NCI-H510A (cell line): ENCODE measurements at places on chromosomes 3 and 15.

GRCh38 chr3:79896086-79896485 is 128.3 kb upstream of the ROBO1 start:
- DNase-seq: no peak

- no peak for DNase-seq
These were observed 77.5 kb upstream of the FBN1 start for GRCh38 chr15:48722764-48723661.

- no peak for DNase-seq
These were observed 759 bp upstream of the ARID3B start for GRCh38 chr15:74540161-74540760.

DNA sequence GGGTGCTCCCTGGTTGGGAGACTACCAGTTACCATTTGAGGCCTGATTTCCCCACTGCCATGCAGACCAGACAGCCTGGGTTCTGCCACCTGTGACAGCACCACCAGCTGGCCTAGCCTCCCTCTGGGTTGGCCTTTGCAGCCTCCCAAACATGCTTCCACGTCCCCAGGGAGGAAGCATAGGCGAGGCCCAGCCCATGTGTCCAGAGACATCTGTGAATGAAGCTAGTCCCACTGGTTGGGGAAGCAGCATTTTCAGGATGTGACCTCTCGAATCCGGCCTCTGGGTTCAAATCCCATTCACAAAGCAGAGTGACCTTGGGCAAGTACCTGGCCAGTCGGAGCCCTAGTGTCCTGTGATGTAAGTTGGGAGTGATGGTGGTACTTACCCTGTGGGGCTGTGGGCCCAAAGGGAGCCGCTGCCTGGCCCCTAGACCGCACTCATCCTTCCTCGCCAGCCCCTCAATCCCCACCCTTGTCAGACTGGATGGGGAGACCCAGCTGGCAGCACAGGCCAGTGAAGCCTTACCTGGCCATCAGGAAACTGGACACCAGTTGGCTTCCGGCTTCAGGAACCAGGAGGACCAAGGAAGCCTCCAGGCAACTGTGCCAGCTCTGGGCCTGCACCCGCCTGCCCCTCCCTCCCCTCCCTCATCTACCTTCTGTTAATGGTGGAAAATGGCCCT is 6.0 kb downstream of the KLF15 start:
- no peak for DNase-seq

GRCh38 chr3:13207975-13208705 is 134.9 kb upstream of the IQSEC1 start:
- no peak for DNase-seq

DNA sequence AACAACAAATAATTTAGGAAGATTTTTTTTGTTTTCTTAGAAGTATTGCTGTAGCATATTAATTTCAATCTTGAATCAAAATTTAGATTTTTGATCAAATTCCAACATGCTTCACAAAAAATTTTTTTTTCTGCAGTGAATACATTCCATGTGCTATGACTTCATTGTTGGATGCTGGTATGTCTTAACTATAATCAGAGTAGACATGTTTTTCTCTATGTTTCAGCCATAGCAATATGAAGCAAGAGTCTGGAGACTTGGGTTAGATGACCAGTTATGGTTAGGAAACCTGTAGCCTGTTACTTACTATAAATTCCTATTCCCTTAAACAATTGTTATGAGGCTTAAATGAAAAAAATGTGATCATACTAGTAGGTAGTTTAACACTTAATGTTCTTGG is 176.1 kb upstream of the CHL1 start:
- no peak for DNase-seq

- no peak for DNase-seq
These were observed 29.3 kb downstream of the KNL1 start for GRCh38 chr15:40623361-40623760.

GRCh38 chr15:43469867-43470266 is 23.1 kb downstream of the TP53BP1 start:
- no peak for DNase-seq

DNA sequence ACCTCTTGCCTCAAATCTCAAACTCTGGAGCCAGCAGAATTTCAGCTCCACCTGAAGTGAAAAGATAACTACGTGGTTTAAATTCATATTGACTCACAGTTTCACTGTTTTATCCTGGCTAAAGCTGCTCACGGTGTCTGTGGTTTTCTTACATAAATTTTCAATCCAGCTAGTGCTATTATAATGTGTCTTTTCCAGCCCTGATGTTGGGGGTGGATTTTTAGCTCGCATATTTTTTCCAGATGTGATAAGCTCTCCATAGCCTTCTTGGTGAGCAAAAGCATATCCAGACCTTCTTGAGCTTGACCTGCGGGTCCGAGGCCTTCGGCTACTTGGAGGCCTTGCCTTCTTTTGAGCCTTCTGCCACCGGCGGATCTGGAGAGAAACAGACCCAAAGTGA is 239.3 kb downstream of the DTWD1 start:
- no peak for DNase-seq

DNA sequence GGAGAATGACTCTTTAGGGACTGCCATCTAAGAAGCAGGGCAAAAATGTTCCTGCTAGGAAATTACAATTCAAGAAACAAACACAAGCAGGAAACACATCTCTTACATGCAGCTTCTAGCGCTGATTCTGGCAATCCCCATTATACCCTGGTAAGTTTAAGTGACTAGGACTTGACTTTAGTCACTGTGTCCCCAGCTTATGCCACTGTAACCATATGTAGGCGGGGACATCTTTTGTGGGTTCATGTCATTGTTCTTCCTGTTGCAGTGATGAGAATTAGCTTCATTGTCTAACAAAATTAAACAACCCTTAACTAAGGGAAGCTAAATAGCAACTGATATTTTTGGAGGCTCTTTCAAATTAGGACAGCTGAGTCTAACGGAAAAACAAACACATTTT is 17.9 kb upstream of the FAM81A start:
- no peak for DNase-seq

DNA sequence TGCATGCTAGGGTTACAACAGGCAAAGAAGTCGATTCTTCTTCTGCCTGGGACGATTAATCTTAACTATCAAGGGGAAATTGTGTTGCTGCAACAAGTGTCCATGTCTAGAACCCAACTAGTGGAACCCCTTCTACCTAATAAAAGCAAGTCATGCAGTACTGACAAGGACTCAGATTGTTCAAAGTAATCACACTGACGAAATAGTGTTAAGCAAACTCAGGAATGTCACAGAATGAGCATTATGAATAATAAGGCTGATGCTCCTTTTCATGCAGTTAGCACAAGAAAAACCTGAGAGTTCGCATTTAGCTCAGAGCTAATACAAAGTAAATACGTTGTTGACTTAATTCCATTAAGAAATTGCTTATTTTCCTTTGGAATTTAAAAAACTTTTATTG is 47.5 kb upstream of the TRIM42 start:
- no peak for DNase-seq

GRCh38 chr3:157618075-157618760 is 115.0 kb upstream of the VEPH1 start:
- DNase-seq: no peak

- DNase-seq: no peak
These were observed 2.3 kb upstream of the SHC4 start for GRCh38 chr15:48965972-48966371.

DNA sequence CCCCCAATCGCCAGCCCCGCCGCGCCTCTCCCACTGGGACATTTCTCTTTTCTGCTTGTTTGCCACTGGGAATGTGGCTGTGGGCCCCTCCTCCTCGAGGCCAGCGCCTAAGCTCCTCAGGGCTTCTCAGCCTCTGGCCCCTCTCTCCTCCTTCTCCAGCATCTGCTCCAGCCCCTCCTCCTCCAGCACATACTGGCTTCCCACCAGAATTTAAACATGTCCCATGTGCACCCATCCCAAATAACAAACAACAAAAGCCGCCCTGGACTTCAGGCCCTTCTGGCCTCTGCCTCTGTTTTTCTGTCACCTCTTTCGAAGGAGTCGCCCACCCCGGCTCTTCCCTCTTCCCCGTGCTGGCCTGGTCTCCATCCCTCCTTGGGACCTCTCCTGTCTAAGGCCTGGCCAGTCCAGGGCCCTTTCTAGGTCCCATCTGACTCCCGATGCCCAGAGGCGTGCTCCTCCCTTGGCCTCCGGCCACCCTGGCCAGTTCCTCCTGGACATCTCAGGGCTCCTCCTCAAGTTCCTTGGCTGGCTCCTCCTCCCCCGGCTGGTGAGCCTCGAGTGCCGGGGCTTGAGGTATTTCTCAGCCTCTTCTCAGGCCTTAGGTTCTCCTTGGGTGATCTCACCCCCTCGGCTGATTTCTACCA is 94.6 kb upstream of the SLC6A6 start:
- no peak for DNase-seq

DNA sequence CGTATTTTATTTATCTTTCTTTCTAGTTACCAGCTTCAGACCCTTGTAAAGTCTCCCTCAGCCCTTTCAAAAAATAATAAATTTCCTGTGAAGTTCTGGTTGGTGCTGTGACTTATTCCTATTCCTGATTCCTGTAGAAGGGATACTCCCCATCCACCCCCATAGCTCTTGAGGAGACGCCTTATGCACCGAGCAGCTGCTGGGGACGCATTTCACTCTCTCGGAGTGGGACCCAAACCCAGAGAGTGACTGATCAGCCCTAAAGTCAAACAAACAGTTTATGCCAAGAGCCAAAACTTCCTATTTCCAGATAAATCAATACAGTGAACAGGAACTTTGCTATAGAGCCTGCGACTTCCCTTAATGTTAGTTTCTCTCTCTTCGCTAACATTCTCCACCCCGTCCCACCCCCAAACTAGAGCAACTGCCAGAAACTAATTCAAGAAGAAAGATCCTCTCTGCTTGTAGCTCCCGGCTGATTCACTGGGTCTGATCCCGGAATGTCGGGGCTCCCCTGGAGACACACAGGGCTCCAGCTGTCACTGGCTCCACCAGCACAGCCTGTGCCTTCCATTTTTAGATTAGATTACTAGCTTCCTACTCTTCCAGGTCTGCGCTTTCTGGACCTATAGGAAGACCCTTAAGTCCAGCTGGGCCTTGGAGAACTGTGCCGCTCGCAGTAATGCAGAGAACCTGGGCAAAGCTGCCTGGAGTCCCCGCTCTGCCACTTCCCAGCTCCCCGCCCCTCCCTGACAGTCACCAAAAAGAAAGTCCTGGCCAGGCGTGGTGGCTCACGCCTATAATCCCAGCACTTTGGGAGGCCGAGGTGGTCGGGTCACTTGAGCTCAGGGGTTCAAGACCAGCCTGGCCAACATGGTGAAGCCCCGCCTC is 45.2 kb downstream of the KLHL25 start:
- no peak for DNase-seq

DNA sequence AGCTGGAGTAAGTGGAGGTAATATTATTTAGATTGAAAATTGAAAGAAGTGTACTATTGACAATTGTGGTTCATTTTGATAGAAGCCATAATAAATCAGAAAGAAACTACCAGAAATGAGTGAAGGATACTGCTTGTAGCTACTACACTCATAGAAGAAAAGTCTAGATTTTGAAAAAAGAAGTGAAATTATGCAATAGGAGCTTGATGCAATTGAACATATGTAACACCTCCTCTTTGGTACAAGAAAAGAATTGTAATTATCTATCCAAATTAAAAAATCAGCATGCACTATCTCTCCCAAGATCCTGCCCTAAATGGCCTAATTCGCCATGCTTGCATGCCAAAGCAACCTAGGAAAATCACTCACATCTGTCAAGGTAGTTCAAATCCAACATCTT is 51.1 kb upstream of the CD200R1L start:
- no peak for DNase-seq

DNA sequence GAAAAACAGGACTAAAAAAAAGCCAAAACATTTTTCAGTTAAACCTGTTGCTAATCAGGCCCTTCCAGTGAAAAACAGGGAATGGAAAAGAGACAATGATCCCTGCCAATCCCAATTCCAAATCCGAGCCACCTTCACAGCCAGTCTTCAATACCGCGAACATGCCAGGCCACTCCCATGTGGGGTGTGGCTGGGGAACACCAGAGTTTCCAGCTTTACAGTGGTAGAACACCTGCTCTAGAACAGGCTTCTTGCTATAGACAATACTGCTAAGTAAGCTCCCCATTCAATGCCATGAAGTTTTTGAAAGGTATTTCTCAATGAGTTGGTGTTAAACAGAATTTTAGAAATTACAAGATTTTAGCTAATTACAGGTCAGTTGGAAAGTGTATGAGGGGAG is 228.3 kb downstream of the ATP8B4 start:
- DNase-seq: no peak

- no peak for DNase-seq
These were observed 147.8 kb downstream of the SHOX2 start for GRCh38 chr3:157958457-157958856.

- no peak for DNase-seq
These were observed 318.5 kb downstream of the ZNF621 start for GRCh38 chr3:40843208-40843624.

DNA sequence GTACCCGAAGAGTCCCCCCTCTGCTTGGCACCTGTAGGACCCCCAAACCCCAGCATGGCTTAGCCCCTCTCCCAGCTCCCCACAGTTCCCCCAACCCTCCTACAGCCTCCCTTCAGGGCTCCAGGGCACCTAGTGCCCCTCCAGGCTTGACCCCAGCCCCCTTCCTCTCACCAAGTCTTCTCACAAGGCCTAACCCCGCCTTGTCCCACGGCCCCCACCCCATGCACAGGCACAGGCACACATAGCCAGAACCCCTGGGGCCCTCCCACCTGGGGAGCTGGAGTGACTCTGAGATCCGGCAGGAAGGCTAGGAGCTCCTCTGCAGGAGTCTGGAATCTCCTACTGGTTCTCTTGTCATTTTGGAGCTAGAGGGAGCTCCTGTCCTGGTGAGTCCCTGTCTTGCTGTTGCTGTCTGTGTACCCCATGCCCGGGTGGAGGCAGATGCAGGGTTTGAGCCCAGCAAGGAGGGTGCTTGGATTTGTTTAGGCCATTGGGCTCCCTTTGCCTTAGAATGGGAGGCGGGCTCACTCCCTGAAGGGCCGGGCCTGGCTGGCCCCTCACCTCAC is 39.6 kb downstream of the KLF13 start:
- no peak for DNase-seq

DNA sequence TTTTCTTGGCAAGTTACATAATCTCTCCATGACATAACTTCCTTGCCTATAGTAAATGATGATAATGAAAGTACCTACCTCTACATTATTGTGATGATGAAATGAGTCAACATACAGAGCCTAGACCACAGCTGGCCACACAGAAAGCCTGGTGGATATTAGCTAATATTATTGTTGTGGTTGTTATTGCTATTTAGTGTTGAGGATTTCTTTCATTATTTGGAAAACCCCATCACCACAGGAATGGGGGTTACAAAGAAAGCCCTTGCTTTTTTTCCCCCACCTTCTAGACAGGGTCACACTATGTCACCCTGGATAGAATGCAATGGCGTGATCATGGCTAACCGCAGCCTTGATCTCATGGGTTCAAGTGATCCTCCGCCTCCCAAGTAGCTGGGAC is 125.0 kb downstream of the PDZRN3 start:
- DNase-seq: no peak
